ENCODE measurements at places on chromosomes 1 and 21. TPM values are rescaled to one million over a fixed set of nuclear protein-coding genes. Genes with fewer than 3 reads are reported as not detected.

Gene NTRK1
- not detected for total RNA-seq

DNA sequence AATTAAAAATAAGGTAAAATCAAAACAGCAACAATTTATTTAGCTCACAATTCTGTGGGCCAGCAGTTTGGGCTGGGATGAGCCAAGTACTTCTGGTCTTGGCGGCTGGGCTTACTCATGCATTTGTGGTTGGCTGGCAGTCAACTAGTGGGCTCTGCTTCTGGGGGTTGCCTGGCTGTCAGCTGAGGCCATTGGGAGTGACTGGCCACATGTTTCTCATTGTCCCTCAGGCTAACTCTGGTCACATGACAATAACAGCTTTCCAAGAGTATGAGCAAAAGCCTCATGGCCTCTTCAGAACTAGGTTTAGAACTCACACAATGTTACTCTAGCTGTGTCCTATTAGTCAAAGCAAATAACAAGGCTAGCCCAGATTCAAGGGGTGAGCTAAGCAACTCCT lies 15.6 kb upstream of the CHIA start:
- DNase-seq = peak; percentile 10

DNA sequence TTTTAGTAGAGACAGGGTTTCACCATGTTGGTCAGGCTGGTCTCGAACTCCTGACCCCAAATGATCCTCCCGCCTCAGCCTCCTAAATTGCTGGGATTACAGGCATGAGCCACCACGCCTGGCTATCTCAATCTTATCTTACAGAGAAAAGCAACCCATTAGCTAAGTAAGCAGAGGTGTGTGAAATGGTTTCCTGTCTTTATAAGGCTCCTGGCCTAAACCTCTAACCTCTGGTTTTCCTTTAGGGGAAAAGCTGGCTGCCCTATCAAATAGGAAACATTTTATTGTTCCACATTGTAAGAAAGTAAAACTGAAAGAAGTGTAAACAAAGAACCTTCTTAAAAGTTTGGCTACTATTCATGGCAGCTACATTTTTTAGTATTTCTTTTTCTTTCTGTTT lies 78.3 kb upstream of the MORC3 start:
- no peak for DNase-seq

DNA sequence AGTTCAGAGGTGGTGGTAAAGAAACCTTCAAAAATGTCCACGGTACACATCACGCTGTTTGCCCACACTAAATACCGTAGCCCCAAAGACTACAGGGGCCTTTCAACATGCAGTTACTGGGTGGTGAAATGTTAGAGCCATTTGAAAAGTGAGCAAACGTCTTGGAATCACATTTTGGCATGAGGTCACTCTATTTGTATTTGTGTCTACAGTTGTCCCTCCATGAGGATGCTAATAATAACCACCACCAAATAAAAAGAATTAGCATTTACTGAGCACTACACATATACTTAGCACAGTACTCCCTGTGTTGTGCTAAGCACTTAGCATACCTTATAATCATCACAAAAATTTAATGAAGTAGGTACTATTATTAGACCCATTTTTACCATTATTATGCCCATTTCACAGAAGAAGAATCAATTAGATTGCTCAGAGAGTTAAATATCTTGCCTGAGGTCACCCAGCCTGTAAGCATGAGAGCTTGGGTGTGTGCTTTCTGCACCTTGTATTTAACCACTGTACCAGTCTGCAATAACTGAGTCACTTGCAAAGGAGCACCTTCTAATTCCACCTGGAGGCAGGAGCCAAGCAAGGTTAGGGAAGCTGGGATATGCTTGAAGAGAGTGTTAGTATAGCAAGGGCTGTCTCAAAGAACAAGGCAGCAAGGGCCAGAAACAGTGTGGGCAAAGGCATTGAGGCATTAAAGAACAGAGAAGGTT lies 57.4 kb downstream of the DNTTIP2 start:
- DNase-seq = no peak

DNA sequence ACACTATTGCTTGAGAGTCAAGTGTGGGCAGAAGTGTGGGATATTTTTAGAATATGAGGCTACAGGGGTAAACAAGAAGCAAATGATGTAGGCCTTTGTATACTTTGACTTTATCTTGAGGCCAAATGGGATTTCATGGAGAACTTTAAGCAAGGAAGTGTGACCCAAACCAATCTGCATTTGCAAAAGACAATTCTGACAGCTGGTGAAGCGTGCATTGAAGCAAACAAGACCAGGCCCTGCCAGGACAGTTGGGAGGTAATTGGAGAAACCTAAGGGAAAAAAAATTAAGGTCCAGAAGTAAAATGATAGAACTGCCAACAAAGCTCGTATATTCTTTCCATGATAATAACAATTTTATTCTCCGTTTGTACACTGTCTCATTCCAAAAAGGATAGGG lies 168.3 kb downstream of the TM2D1 start:
- DNase-seq = no peak

DNA sequence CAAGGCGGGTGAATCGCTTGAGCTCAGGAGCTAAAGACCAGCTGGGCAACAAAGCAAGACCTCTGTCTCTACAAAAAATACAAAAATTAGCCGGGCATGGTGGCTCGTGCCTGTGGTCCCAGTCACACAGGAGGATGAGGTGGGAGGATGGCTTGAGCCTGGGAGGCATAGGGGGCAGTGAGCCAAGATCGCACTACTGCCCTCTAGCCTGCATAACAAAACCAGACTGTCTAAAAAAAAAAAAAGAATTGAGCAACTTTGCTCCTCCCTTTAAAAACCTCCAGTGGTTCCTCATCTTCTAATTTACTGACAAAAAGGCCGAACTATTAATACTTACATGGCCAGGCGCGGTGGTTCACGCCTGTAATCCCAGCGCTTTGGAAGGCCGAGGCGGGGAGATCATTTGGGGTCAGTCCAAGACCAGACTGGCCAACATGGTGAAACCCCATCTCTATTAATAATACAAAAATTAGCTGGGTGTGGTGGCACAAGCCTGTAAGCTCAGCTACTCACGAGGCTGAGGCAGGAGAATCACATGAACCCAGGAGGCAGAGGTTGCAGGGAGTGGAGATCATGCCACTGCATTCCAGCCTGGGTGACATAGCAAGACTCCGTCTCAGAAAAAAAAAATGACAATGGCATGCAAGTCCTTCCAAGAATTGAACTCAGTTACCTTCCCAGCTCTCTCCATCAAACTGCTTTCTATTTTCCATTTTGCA lies 4.4 kb downstream of the ACBD3 start:
- DNase-seq = peak; percentile 49

Gene VWA5B1
- total RNA-seq = 0.24 TPM

- no peak for DNase-seq
These were observed 12.2 kb upstream of the PPIH start for GRCh38 chr1:42646056-42646455.
